Left ventricle myocardium inferior (tissue), 1 donor: ENCODE measurements at places on chromosomes 6 and 20.

- no peak for DNase-seq
These were observed 162.2 kb upstream of the BMP5 start for GRCh38 chr6:56037601-56038000.

GRCh38 chr20:56730003-56730402 is 100.9 kb downstream of the TFAP2C start:
- no peak for DNase-seq

DNA sequence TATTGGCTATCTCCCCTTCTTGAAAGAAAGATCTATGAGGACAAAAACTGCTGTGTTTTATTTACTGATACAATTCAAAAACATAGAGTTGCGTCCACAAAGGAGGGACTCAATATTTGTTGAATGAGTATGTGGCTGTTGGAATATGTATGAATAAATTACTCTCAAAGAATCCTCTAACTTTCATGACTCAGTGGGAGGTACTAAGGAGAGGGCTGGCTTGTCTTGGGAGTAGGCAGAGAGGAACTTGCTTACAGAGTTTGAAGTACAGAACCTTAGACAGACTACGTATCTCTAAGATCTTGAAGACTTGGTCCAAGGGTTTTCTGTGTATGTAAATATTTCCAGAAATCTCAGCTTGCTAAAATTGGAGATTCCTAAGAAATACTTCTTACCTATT is 504.0 kb upstream of the PTCHD4 start:
- no peak for DNase-seq

DNA sequence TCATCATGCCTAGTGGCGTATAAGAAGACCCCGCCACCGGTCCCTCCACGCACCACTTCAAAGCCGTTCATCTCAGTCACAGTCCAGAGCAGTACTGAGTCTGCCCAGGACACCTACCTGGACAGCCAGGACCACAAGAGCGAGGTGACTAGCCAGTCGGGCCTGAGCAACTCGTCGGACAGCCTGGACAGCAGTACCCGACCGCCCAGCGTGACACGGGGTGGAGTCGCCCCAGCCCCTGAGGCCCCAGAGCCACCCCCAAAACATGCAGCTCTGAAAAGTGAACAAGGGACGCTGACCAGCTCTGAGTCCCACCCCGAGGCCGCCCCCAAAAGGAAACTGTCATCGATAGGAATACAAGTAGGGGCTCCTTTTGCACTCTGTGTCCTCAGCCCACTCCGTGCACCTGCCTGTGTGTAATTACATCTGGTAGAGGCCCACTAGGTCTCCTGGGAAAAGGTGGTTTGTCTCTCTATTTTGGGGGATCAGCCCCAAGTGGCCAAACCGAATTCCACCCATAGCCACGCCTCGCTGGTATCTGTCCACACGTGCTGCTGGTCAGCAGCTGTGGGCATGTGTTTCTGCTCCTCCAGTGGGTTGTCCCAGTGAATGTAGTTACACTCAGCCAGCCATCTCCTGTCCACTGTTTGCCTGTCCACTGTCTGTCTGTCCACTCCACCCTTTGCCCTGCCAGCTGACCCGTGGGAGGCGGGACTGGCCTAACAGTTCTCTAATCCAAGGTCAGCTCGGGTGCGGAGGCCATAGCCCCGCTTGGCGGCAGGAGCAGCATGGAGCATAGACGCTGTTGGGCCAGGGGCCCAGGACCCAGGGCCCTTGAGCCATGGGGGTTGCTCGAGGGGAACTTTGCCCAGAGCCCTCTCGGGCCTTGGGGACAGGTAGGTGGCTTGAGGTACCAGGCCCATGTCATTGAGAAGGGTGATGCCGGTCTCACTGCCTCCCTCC is 44.3 kb upstream of the MYL9 start:
- DNase-seq, result no peak

GRCh38 chr6:33014841-33015634 is 5.6 kb upstream of the HLA-DOA start:
- no peak for DNase-seq

GRCh38 chr6:167815296-167815980 is 11.3 kb upstream of the AFDN start:
- no peak for DNase-seq

GRCh38 chr6:118103381-118104146 is 196.5 kb downstream of the SLC35F1 start:
- no peak for DNase-seq
